SIG-M5 (cell line): ENCODE measurements at places on chromosomes 13 and 19.

GRCh38 chr19:11606484-11606883 is 9.2 kb downstream of the ZNF627 start:
- DNase-seq: no peak

DNA sequence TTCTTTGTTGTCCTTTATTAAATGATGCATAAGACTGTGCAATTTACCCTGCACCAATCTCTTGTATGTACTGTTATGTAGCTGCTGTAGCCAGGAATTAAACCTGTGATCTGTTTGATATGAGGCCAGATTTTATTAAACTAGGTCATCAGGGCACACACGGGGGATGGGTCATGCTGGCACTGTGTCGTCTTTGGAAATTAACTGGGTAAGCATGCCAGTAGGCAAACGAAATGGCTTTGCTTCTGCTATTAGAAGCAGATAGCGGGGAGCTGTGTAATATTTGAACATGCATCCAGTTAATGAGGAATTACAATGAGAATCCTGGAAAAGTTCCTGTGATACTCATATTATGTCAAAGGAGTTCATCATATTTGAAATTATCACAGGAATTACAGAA is 23.5 kb downstream of the MTUS2 start:
- no peak for DNase-seq

DNA sequence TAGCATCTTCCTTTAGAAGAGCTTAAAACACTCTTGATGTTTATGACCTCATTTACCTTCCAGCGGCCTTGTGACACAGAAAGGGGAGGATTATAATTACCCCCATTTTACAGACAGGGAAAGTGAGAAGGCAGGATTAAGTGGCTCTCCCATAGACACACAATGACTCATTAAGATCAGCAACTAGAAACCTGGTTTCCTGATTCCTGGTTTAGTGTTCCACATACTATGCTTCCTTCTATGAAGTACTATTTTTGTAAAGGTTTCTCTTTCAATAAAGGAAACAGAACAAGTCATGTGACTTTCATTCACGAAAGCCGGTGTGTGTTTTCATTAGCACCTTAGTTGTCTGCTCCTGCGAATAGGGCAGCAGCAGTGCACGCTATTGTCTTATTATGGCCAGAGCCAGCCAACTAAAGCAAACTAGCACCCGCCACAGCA is 8.3 kb downstream of the IRS2 start:
- DNase-seq: peak; percentile 57

DNA sequence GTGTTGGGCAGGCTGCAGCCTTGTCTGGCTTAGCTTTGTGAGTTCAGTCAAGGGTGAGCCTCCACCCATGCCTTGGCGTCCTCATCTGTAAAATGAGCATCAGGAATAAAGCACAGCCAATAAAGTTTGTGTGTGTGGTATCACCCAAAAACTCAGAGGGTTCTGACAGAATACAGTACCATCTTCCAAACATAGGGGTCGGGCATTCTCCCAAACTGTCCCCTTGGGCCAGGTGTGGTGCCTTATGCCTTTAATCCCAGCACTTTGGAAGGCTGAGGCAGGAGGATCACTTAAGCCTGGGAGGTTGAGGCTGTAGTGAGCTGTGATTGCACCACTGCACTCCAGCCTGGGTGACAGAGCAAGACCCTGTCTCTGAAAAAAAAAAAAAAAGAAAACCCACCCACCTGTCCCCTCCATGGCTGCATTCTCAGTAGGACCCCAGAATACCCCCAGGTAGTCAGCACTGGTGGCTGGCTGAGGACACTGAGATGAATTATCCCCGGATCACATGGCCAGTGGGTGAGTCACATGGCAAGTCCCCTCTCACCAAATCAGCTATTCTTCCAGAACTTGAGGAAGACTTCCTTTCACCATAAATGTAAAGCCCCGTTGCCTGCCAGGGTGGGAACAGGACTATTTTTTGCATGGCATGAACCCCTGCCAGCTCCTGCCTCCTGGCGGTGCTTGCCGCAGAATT is 18.6 kb downstream of the POP4 start:
- no peak for DNase-seq

GRCh38 chr19:5804516-5805461 is at the start of gene NRTN:
NRTN (plus strand) TSS chr19:5805067; CDS start chr19:5824166, 19,099 bp downstream.
- DNase-seq: no peak

GRCh38 chr19:13978351-13979243 is 26.3 kb downstream of the DCAF15 start:
- DNase-seq: no peak

DNA sequence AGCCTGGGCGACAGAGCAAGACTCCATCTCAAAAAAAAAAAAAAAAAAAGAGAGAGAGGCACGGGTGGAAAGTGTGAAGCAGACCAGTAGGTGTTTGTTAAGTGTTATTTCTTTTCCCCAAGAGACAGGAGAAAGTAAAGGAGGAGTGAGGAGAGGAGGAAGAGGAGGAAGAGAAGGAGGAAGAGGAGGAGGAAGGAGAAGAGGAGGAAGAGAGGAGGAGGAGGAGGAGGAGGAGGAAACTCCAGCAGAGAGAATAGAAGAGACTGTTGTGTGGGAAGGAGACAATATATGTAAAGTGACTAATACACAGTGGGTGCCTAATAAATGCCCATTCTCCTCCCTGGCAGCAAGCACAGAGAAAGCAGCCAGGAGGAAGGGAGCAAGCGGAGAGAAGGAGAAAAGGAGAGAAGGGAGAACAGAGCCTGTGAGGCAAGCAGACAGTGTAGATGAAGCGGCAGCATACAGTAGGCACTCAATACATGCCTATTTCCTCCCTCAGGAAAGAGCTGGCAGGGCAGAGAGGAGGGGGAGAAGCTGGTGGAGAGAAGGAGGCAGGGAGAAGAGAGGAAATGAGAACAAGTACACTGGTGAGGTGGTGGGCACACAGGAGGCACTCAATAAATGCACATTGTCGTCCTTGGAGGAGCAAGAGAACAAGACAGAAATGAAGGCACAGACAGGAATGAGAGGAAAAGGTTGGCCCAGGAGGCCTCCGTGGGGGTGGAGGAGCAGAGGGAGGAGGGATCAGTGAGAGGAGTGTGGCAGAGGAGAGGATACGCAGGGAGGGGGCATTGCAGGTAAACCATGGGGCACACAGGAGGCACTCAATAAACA is 16.6 kb downstream of the JOSD2 start:
- no peak for DNase-seq

- DNase-seq: no peak
Observed at GRCh38 chr13:92297971-92298942, 899.8 kb downstream of the GPC5 start.

DNA sequence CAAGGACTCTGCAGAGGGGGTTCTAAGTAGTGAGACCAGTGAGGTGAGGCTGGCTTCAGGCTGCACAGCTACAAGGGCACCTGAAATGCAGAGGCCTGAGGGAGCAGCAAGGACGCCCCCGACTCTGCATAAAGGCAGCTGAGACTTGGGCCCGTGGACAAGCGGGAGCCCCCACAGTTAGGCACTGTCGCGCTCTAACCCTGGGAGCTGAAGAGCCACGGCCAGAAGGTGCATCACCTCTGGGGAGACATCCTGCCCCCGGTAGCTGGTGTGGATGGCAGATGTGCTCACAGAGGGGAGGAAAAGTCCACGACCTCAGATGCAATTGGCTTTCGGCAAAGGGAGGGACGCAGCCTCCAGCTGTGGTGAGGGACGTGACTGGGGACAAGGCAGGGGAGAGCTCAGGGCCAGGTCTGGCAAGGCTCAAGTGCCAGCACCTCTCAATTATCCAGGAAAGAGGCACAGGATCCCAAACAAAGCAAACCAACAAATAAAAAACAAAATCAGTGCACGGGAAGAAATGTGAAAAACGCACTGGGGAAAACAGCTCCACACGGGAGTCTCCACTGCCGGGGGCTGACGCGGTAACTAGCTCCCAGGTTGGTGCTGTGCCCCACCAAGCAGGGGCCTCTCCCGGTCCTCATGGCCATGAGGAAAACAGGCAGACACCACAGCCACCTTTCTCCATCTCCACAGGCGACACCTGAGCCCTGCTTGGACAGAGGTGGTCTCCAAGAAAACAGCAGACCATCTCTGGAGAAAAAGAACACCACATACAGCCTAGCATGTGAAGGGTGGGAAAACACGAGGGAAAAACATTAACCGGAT is 23.0 kb upstream of the PLPP2 start:
- no peak for DNase-seq

DNA sequence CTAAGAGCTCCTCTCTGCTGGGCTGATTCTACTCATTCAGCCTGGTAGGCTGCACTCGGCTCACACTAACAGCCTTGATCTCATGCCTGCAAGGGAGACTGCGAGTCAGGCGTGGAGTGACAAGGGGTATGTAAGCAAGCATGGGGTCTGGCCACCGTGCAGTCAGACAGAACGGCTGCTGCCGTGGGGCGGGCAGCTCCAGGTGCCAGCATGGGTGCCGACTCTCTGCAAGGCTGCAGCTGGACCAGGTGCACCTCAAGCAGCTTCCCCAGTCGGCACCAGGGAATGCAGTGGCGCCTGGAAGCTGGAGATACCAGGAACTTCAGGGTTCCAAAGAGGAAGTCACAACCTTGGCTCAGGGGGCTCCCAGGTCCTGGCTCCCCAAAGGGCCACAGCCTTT is 892.3 kb downstream of the OLFM4 start:
- DNase-seq: no peak

DNA sequence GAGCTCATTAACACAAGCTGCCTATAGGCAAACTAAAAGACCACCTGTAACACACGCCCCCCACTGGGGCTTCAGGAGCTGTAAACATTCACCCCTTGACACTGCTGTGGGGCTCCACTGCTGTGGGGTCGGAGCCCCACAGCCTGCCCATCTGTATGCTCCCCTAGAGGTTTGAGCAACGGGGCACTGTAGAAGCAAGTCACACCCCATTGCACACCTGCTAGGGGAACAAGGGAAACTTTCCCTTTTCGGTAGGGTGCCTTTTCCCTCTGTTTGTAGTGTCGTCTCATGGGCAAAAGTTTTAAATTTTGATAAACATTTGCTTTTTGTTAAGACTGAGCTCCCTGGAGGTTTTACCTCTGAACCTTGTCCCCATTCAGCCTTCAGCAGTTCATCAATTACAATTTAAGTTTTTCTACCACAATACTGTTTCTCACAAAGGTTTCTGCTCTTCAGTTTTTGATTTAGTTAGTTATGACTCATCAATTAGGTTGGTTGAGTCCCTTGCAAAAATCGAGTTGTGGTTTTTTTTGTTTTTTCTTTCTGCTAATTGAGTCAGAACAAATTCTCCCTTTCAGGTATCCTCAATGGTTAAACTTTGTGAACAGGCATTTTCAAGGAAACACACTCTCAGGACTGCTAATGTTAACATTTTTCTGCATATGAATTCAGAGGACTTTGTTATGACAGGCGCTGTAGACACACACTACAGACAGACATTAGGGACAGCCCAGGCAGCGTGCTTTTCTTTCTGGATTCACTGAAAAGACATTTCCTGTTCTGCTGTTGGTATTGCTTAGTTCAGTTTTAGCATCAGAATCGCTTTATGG is 35.1 kb downstream of the ZNF433 start:
- no peak for DNase-seq

DNA sequence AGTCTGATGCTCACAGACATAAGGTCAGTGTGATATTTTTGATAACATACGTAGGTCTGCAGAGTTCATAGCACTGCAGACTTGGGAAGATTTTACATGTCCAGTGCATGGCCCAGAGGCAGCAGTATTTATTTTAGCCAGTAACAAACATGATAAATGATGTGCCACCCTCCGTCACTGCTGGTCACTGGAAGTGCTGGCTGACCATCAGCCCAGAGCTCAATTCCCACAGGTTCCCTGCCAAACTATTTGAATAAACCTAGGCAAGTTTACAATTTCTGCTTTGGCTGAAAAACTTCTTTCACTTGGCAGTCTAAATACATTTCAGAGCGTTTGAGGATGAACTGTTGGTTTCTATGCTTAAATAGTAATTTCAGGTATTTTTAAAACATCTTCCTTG is 135.5 kb upstream of the EDNRB start:
- DNase-seq: no peak

DNA sequence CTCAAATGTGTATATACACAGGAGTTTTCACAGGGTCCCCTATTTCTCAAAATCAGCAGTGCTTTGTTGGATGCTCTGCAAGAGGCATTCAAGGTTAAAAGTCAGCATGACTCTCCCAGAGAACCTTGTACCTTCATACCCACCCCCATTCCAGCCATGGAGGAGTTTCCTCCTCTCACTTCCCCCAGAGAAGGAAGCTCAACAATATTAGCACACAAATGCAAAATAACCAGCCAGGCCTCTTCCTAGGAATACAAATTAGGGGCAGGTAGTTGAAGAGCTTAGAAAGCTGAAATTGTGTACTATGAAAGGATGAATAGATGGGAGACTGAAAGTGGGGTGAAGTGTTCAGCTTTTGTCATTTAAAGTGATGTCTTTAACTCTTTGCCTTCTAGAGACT is 43.8 kb downstream of the SPRY2 start:
- DNase-seq: no peak

- no peak for DNase-seq
Observed at GRCh38 chr13:42769650-42770049, 11.7 kb upstream of the FAM216B start.

DNA sequence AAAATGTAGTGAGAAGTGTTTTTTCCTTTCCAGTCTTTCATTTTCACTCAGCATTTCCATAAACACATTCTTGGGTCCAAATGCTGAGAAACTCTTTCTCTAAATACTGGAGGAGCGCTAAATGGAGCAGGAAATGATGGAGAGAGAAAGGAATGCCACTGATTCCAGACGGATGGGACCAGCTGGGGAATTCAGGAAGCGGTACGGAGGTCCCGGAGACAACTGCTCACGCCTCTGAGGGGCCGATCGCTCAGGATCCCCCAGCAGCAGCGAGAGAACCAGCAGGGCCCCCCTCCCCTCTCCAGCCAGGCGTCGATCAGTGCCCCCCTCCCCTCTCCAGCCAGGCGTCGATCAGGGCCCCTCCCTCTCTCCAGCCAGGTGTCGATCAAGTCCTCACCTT is 13.2 kb downstream of the RASA3 start:
- no peak for DNase-seq

- DNase-seq: no peak
Observed at GRCh38 chr13:52446265-52446664, 4.2 kb downstream of the VPS36 start.

DNA sequence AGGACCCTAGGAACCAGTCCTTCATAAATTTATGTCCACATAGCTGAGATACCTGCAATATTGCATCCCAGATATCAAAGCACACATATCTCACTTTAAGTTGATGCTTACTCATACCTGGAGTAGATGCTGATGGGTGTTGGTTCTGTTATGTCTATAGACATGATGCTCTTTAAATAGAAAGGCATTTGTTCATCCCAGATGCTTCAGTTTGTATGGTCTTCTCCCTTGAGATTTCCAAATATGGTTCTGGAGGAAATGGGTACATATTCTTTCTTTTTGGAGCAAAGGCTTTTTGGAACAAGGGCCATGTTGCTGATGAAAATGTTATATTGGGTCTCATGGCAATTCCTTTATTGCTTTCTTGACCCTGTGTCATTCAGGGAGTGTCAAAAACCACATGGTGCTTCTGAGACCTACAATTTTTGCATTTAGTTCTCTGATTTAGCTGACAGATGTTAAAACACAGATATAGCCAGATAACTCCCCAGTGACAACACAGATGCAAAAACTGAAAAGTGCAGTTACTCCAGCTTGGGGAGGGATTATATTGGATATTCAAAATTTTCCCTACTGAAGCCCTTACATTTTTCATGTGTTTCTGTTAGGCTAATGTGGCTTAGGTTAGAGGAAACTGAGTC is 211.4 kb downstream of the KCNRG start:
- no peak for DNase-seq

- no peak for DNase-seq
Observed at GRCh38 chr13:95239283-95239682, 62.0 kb downstream of the ABCC4 start.

GRCh38 chr19:16877581-16877980 is 11.2 kb upstream of the F2RL3 start:
- no peak for DNase-seq

GRCh38 chr13:105979131-105980011 is 556.1 kb downstream of the EFNB2 start:
- no peak for DNase-seq
